Stimulated activated CD4-positive, alpha-beta T cell treated with anti-CD3 and anti-CD28 coated beads, Interleukin-1b, Interleukin-23, amount 100 ng/mL, for 4 hours (primary cell): ENCODE measurements at places on chromosomes 7 and 10.

- DNase-seq = no peak
Observed at GRCh38 chr10:62456611-62457101, 82.5 kb downstream of the ZNF365 start.

DNA sequence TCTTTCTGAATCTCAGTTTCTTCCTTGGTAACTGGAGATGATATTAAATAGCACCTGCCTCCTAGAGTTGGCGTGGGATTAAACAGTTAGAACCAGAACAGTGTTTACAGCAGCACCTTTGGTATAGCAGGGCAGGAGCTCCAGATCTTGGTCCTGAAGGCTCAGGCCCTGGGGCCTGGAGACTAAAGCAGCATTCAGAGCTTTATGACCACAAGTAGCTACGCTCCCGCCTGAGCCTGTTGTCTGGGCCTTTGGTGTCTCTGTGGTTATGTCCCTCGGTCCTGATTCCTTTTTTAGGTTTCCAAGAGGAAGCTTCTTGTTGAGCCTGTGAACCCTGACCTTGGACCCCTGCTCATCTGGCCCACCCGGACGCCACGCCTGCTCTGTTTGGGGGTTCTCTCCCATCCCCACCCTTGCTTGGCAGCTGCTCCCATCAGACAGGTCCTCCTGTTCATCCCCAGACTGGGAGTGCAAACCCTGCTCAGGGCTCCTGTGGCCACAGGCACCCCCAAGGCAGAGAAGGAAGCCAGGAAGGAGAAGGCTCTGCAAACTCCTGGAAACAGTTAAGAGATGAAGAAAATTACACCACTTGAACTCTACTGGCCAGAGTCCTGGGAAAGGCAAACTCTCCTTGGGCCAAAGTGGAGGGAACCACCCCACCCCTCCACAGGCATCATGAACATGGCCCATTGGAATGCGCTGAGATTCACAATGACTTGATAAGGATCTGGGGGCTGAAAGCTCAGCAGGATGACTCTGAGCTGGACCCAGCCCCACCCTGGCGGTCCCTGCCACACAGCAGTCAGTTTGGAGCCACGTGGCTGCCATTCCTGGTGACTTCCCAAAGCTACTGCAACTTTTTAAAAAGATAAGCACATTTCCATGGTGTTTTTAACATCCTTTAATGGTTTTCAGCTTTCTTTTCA, 50.1 kb upstream of the TMEM72 start:
- DNase-seq = no peak

- no peak for DNase-seq
Observed at GRCh38 chr10:17607060-17607459, 10.1 kb downstream of the HACD1 start.

- peak; percentile 41 for DNase-seq
Observed at GRCh38 chr10:69092959-69093850, 5.3 kb downstream of the SRGN start.

DNA sequence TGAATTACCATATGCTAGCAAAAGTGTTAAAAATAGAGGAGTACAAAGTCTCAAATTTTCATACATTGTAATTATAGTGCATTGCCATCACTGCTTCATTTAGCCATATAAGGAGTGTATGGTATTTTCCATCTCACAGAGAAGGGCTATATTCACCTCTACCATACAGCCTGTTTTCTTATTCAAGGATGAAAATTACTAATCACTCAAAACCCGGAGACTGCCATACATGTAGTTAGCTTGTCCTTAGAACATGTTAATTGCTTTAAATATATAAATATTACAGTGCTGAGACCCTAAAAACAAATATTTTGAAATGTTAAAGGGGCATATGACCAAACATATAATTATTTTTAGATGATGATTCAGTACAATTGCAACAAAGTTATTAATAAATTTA, 49.4 kb downstream of the CPEB3 start:
- no peak for DNase-seq

GRCh38 chr10:121590772-121591171, 7.5 kb downstream of the FGFR2 start:
- no peak for DNase-seq

DNA sequence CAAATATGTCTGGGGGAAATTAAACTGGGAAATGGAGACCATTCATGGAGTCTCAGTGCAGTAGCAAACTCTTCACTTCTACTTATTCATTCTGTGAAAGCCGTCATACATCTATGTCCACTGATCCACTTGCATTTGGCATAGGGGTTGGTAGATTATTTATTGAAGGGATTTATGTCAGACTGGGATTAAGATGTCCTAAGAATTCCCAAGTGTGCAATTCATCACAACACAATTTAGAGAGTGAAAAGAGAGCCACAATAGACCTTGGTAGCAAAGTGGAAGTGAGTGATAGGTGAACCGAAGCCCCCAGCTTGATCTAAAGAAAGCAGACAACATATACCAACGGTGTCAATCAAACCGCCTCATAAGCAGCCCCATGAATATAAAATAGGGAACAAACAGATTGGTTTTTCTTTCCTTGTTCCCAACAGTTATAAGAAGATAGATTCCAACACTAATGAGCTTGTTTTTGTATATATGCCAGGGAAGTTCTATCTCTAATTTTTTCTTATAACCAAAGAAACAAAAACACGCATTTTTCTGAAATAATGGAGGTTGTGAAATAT, 234.3 kb downstream of the CACNA2D1 start:
- no peak for DNase-seq

DNA sequence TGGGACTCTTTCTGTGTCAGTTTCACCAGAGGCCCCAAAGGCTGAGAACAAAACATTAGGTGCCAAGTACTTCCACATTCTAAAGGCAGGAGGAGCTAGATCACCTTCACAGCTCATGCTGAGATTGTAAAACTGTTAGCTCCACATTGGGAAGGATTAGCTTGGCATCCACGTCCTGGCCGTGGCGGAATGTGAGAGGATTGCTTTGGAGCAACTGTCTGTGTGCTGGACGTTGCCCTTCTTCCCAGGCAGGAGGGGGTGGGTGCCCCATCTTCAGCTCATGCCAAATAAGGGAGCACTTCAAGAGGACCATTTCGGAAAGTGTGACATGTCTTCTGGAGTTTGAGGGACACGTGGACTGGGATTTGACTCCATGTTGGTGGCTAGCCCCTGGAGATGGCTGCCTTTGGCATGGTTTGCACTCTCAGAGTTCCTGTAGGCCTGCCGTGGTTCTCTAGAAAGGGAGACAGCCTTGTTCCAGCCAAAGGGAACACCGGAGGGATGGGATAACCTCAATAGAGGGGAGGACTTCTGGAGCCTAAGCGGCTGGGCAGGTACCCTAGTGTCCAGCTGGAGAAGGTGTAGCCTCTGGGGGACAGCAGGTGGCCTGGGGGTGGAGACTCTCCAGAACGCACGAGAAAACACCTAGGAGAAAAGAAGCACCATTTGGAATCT, 19.9 kb upstream of the FMC1 start:
- DNase-seq = no peak

DNA sequence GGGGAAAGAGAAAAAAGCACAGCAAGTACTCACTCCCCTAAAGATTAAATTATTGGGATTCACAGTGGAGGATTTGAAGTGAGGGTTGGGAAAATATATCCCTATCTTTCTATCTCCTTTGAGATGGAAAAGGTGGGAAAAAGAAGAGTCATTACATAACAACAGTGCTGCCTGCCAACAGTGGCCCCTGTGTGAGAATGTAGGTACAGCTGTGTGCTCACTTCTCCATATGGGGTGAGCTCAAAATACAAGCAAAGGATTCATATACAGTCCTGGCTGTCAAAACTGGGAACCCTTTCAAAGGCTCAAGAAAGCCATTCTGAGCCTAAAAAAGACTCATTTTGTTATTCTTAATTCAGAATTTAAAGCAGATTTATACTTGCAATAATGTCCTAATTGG, 458.5 kb downstream of the GPAM start:
- no peak for DNase-seq

DNA sequence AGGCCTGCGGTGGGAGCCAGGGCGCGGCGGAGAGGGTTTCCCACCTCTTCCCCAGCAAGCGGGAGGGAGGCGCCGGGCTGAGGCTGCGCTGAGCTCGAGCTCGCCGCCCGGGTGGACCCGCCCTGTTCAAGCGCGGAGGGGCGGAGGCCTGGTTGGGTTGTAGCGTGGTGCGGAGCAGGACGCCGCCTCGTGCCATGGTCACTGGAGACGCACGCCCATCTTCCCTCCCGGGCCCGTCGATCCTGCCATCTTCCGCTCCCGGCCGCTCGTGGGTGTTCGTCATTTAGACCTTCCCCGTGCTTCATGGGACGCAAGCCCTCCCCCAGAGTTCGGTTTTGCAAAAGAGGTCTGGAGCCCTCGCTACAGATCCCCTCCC, 9.3 kb upstream of the EN2 start:
- DNase-seq = no peak

GRCh38 chr7:29122081-29122480, 24.3 kb downstream of the CPVL start:
- DNase-seq = no peak

- no peak for DNase-seq
Observed at GRCh38 chr7:33179519-33179918, 50.2 kb downstream of the BBS9 start.

DNA sequence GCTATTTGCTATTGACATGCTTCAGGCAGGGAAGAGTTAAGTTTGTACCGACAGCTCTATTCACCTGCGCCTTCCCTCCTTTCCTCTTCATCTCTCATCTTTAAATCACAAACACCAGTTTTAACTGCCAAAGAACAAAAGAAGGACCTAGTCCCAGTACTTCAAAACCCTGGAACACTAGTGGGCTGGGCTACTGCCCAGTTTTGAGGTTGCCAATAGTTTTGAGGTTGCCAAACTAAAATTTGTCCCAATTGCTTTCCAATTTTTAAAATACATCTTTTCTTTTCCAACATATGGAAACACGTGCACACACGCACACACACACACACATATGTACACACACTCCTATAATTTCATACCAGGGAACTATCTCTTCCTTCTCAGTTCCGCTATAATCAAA, 130.6 kb upstream of the SLC26A5 start:
- no peak for DNase-seq

DNA sequence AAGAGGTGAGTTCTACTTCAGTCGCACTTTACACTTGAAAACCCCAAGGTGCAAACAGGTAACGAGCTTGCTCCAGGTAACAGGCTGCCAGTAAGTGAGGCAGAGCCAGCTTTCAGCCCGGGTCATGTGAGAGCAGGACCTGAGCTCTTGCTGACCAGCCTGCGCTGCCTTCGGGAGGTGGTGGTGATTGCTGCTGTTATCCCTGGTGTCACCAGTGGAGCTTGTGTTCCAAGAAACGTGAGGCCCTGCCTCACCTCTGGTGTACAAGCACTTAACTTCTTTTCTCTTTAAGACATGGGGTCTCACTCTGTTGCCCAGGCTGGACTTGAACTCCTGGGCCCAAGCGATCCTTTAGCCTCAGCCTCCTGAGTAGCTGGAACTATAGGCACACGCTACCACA, 265.0 kb downstream of the CELF2 start:
- DNase-seq = no peak

DNA sequence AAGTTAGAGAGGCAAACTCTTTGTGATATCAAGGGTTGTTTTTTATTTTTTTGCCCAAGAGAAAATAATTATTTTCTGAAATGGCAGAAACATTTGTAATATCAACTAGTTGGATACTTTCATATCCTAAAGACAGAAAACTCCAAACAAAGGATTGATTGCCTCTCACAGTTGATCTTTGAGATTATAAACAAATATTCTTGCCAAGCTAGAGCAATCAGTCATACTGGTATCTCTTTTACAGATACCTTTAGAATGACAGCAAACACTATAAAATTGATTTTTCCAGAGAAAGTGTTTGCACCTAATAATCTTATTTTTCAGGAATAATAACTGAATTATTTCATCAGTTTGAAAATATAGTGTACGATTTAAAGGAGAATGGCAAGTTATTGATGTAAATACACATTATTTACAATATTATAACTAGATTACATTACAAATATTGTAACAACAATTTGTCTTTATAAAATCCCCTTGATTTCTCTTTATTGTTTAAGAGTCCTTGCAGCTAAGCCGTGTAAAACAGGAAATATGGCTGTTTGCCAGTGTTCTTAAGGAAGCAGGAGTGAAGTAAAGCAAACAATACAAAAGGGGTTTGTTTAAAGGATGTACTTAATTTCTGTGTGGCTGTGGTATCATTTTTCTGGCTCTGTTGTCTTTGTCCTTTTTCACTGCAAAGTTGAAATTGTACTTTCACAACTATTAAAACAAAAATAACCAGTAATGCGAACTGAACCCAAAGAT, 58.4 kb downstream of the MAPK8 start:
- no peak for DNase-seq

- no peak for DNase-seq
Observed at GRCh38 chr10:132237871-132238270, 51.1 kb downstream of the DPYSL4 start.

GRCh38 chr10:78474743-78475142, 441.1 kb downstream of the RPS24 start:
- no peak for DNase-seq

DNA sequence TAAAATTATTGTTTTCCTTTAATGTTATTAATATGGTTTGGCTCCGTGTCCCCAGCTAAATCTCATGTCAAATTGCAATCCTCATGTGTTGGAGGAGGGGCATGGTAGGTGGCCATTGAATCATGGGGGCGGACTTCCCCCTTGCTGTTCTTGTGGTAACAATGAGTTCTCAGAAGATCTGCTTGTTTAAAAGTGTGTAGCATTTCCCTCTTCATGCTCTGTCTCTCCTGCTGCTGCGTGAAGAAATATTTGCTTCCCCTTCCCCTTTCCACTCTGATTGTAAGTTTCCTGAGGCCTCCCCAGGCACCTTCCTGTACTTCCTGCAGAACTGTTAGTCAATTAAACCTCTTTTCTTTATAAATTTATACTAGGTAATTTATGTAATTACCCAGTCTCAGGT, 27.5 kb downstream of the VIM start:
- no peak for DNase-seq

GRCh38 chr7:70288781-70289456, 690.6 kb downstream of the AUTS2 start:
- no peak for DNase-seq

- no peak for DNase-seq
Observed at GRCh38 chr10:21953585-21954057, 49.9 kb downstream of the DNAJC1 start.

GRCh38 chr10:44908936-44909630, 2.1 kb upstream of the TMEM72 start:
- DNase-seq = no peak

GRCh38 chr10:49761201-49761788, 828 bp downstream of the OGDHL start:
- DNase-seq = no peak

DNA sequence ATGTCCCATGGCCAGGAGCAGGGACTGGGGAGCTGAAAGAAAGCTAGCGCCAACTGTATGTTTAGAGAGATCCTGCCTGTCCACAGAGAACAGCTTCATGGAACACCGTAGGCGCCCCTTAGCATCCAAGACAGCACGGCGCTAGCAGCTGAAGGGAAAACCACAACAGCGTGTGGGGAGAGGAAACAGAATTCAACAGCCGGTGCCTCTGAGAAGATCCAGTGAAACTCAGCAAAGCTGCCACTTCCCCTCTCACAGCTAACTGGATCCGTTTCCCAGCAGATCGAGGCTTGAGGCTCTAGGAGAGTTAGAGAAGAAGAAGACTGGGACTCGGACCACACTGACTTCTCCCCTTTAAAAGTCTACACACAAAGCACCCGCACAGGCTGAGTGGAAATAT, 145.0 kb downstream of the MAD1L1 start:
- DNase-seq = no peak
